ENCODE measurements at places on chromosomes 4 and X.
A peak's percentile ranks its signal among the peaks of the same experiment; 100 is the strongest.

- no peak for DNase-seq
- H3K27me3 ChIP-seq, result no peaks in the 10 kb centered on the region
- no peaks in the 10 kb centered on the region for H3K4me1 ChIP-seq
Measured at GRCh38 chrX:28854637-28855036, 267.4 kb downstream of the IL1RAPL1 start.

- DNase-seq, result no peak
- H3K4me1 ChIP-seq, result no peaks in the 10 kb centered on the region
- no peaks in the 10 kb centered on the region for H3K27me3 ChIP-seq
Measured at GRCh38 chr4:41657561-41657960, 91.0 kb downstream of the PHOX2B start.

DNA sequence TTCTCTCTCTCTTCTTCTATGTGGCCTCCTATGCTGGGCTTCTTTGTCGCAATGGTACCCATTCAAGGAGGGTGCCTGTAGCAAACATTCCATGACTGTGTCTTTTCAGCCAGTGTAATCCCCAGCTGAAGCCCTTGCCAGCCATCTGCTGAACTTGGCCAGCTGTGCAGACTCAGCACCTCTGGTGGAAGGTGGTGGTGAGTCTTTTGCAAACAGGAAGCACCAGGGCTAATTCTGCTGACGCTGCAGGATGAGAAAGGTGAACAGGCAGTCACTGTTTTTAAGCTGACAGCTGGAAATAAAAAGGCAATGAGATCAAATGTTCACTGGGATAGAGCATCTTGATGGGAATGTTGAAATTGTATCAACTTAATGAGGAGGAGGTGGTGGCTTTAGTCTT is 298.7 kb upstream of the CLNK start:
- no peak overlapping the region for H3K4me3 ChIP-seq
- H3K27me3 ChIP-seq, result no peaks in the 10 kb centered on the region
- DNase-seq, result no peak
- H3K4me1 ChIP-seq, result no peaks in the 10 kb centered on the region
- H3K27ac ChIP-seq, result no peak overlapping the region
- H3K36me3 ChIP-seq, result no peaks in the 10 kb centered on the region

GRCh38 chr4:24650849-24651640 is 66.7 kb upstream of the DHX15 start:
- no peaks in the 10 kb centered on the region for H3K36me3 ChIP-seq
- H3K4me3 ChIP-seq, result no peak overlapping the region
- H3K27ac ChIP-seq, result no peak overlapping the region
- H3K27me3 ChIP-seq, result no peaks in the 10 kb centered on the region
- no peaks in the 10 kb centered on the region for H3K4me1 ChIP-seq

DNA sequence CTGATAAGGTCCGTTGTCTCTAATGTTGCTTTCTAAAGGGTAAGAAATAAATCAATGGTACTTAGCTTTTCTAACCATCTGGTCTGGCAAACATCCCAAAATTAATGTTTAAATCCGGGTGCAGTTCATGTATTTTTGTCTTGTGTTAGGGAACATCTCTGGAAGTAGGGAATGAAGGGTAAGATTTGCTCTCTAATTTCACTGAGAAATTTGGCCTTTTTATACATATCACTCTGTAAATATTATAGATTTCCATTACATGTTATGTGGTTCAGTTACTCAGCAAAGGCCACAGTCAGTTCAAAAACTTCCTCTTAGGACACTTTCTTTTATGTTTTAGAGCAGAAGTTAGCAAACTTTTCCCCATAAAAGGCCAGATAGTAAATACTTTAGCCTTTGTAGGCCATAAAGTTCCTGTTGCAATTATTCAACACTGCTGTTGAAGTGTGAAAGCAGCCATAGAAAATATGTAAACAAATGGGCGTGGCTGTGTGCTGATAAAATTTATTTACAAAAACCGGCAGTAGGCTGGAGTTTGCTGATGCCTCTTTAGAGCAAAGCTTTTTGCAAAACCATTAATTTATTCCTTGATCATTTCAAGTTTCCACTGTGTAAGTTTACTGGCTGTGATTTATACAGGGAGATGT is 218.1 kb downstream of the ANTXR2 start:
- H3K36me3 ChIP-seq, result no peaks in the 10 kb centered on the region
- H3K27ac ChIP-seq, result peak overlapping the region; percentile 10
- no peak for DNase-seq
- no peaks in the 10 kb centered on the region for H3K27me3 ChIP-seq
- no peaks in the 10 kb centered on the region for H3K4me1 ChIP-seq
- H3K4me3 ChIP-seq, result no peak overlapping the region

- no peaks in the 10 kb centered on the region for H3K4me1 ChIP-seq
- no peak for DNase-seq
- H3K27ac ChIP-seq, result no peak overlapping the region
Measured at GRCh38 chr4:98838531-98838930, 90.4 kb downstream of the EIF4E start.

DNA sequence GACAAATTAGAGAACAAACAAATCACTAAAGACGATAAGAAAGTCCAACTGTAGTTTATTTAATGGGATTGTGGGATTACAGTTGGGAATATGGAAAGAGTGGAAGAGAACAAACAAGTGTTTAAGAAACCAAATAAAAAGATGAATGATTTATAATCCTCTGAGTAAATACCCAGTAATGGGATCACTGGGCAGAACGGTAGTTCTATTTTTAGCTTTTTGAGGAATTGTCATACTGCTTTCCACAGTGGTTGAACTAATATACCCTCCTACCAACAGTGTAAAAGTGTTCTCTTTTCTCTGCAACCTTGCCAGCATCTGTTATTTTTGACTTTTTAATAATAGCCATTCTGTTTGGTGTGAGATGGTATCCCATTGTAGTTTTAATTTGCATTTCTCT is 15.0 kb downstream of the C4orf51 start:
- no peak overlapping the region for H3K27ac ChIP-seq
- no peak for DNase-seq
- H3K36me3 ChIP-seq, result no peaks in the 10 kb centered on the region
- no peaks in the 10 kb centered on the region for H3K27me3 ChIP-seq

- H3K27me3 ChIP-seq, result no peaks in the 10 kb centered on the region
- no peak for DNase-seq
- no peaks in the 10 kb centered on the region for H3K36me3 ChIP-seq
- no peak overlapping the region for H3K4me3 ChIP-seq
Measured at GRCh38 chr4:72109959-72110497, 78.2 kb downstream of the NPFFR2 start.

- no peak overlapping the region for H3K4me3 ChIP-seq
- H3K4me1 ChIP-seq, result no peaks in the 10 kb centered on the region
- H3K27ac ChIP-seq, result no peak overlapping the region
- peak; percentile 44 for DNase-seq
- H3K36me3 ChIP-seq, result no peaks in the 10 kb centered on the region
- H3K27me3 ChIP-seq, result no peaks in the 10 kb centered on the region
Measured at GRCh38 chrX:18390941-18391538, 34.4 kb upstream of the CDKL5 start.

DNA sequence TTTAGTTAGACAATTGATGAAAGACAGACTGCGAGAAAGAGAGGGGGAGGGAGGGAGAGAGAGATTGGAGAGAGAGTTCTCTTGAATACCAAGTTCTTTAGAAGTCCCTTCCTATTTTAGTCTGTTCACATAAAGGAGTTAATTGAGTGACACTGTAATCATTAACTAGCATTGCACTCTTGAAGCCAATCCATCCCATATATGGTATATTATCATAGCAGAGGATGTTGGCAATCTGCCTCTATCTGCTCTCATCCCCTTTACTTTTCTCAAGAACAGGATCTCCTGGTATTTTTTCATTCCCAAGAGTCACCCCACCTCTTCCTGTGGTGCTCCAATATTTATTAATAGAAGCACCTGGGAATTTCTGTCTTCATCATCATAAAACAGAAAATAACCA is 959.6 kb upstream of the NDST4 start:
- no peak for DNase-seq
- H3K4me3 ChIP-seq, result no peak overlapping the region
- H3K27ac ChIP-seq, result no peak overlapping the region
- no peaks in the 10 kb centered on the region for H3K27me3 ChIP-seq
- H3K36me3 ChIP-seq, result no peaks in the 10 kb centered on the region

DNA sequence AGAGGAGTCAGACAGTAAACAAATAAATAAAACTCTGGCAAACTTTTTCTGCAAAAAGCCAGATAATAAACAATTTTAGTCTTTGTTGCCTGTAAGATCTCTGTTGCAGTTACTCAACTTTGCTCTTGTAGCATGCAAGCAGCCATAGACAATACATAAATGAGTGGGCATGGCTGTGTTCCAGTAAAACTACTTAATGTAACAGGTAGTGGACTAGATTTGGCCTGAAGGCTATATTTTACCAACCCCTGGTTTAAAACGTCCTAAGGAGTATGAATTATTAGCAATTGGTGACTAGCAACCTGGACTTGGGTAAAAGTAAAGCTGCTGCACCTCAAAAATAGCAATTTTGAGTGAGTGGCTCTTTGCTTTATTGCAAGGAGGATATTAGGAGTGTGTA is 30.9 kb downstream of the SLAIN2 start:
- H3K27ac ChIP-seq, result no peak overlapping the region
- no peak overlapping the region for H3K4me3 ChIP-seq
- no peaks in the 10 kb centered on the region for H3K27me3 ChIP-seq
- no peaks in the 10 kb centered on the region for H3K36me3 ChIP-seq
- peaks cover 4% of the 10 kb centered on the region for H3K4me1 ChIP-seq

DNA sequence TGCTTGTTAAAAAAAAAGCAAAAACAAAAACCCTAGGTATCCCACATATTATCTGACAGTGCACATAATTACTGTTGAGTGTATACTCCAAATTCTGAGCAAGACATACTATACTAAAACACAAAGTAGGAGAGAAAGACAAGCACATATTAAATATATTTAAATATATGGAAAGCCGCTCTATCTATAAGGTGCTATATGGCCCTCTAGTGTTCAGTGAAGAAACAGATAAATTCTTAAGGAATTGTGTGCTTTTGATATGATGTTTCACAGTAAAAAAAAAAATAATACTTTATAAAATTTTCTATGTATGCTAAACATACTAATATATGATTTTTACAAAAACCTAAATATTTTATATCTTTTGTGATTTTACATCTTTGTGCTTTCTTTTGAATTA is 137.8 kb downstream of the FBXW7 start:
- H3K36me3 ChIP-seq, result no peaks in the 10 kb centered on the region
- H3K27ac ChIP-seq, result no peak overlapping the region
- no peak overlapping the region for H3K4me3 ChIP-seq
- H3K27me3 ChIP-seq, result no peaks in the 10 kb centered on the region
- H3K4me1 ChIP-seq, result no peaks in the 10 kb centered on the region
- DNase-seq, result no peak

GRCh38 chr4:64464581-64464980 is 55.3 kb upstream of the TECRL start:
- H3K27me3 ChIP-seq, result no peaks in the 10 kb centered on the region
- no peaks in the 10 kb centered on the region for H3K36me3 ChIP-seq
- H3K27ac ChIP-seq, result no peak overlapping the region
- DNase-seq, result no peak
- no peak overlapping the region for H3K4me3 ChIP-seq

DNA sequence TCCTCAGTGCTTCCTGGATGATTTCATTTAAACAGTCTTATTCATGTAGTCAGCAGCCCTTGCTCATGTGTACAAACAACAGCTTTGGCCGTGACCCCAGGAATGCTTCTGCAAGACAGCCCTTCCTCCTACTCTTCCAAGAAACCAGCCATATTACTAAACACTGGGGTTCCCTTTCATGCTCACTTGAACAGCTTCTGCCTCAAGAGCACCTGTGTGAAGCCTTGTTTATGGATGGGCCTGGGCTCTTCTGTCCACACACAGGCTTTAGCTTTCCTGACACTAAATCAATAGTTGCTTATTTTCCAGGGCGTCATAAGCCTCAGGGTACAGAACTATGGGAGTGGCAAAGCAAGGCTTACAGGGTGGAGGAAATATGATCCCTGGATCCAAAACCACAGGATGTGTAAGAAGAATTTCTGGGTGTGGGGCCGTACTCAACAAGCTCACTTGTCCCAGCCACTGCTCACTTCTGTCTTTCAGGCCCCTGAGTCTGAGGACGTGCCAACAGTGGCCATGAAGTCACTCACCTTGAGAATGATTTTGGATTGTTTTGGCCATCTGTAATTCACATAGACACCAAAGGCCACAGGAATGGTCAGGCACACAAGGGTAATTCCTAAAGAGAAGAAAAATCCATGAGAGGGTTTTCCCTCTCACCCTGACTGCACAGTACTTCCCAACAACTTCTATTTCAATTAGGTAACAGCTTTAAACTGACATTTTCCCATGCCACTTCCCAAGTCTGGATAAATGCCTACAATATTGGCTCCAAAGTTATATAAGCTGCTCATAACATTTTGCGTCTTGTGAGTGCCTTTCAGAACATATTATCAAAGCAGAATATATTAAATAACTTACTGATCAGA is 17.7 kb downstream of the SLC10A6 start:
- no peaks in the 10 kb centered on the region for H3K27me3 ChIP-seq
- H3K27ac ChIP-seq, result peak overlapping the region; percentile 65
- no peaks in the 10 kb centered on the region for H3K36me3 ChIP-seq
- no peaks in the 10 kb centered on the region for H3K4me1 ChIP-seq
- peak; percentile 47 for DNase-seq
- no peak overlapping the region for H3K4me3 ChIP-seq

- no peak overlapping the region for H3K4me3 ChIP-seq
- H3K36me3 ChIP-seq, result no peaks in the 10 kb centered on the region
- H3K27ac ChIP-seq, result no peak overlapping the region
- no peaks in the 10 kb centered on the region for H3K27me3 ChIP-seq
- DNase-seq, result no peak
Measured at GRCh38 chr4:66273110-66273509, 602.8 kb upstream of the EPHA5 start.

DNA sequence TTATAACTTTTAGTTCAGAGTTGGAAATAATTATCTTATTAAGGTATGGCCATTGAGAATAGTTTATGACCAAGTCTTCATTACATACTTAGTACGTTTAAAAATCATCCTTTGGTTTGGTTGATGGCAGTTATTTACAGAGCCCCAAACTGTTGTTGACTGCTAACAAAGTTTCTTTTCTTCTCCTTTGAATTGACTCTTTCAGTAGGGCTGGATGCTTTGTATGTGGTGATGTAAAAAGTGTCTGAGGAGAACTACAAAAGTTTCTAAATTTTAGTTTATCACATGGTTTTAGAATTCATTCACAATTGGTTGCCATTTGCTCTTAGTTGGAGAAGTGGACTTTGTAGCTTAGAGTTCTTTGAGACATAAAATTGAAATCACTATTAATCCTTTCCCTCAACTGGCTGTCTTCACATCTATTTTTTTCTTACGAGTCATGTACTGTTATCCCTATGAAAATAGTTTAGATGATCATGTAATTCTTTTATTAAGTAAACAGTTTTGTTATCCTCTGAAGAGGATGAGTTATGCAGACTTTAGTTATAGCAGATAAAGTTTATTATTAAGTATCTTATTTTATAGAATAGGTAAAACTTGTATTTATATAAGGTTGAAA is 14.8 kb downstream of the PTPN13 start:
- no peak overlapping the region for H3K4me3 ChIP-seq
- no peak for DNase-seq
- no peak overlapping the region for H3K27ac ChIP-seq
- no peaks in the 10 kb centered on the region for H3K4me1 ChIP-seq
- no peaks in the 10 kb centered on the region for H3K36me3 ChIP-seq
- H3K27me3 ChIP-seq, result no peaks in the 10 kb centered on the region

GRCh38 chrX:22247169-22247568 is 25.5 kb upstream of the CBLL2 start:
- DNase-seq, result no peak
- H3K4me1 ChIP-seq, result no peaks in the 10 kb centered on the region
- no peak overlapping the region for H3K4me3 ChIP-seq
- H3K27ac ChIP-seq, result no peak overlapping the region
